ENCODE measurements at places on chromosomes 1 and 21. TPM values are rescaled to one million over a fixed set of nuclear protein-coding genes. Genes with fewer than 3 reads are reported as not detected.

The NLRP3 gene
- 1.2 TPM for polyA plus RNA-seq

The S100B gene
- 16.5 TPM for polyA plus RNA-seq

The SPRR2B gene
- not detected for polyA plus RNA-seq

The PANK4 gene
- polyA plus RNA-seq: 22.4 TPM

The OSCP1 gene
- 6.0 TPM for polyA plus RNA-seq

The PIK3R3 gene
- polyA plus RNA-seq: 19.8 TPM

The RNU1-1 gene
- not detected for polyA plus RNA-seq

The NUP210L gene
- 0.08 TPM for polyA plus RNA-seq

The THAP3 gene
- polyA plus RNA-seq: 15.3 TPM

The RIMS3 gene
- polyA plus RNA-seq: 0.73 TPM

The CELA3B gene
- polyA plus RNA-seq: not detected

The GUCA2B gene
- polyA plus RNA-seq: not detected

DNA sequence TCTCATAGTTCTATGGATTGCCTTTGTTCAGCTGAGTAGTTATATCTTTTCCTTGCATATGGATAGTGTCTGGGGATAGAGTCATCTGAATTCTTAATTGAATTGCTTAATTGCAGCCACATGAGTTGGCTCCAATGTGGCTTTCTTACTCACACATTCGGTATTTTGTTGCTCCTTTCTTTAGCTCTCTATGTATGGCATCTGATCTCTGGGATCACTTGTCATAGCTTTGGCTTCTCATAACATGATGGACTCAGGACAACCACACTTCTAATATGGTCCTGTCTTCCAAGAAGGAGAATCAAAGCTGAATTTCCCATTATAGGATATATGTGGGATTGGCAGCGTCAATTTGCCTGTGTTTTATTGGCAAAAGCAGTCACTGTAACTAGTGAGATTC, 716.2 kb downstream of the NCAM2 start:
- no peak for DNase-seq

GRCh38 chr1:165679282-165680036, 18.9 kb downstream of the ALDH9A1 start:
- DNase-seq: no peak

GRCh38 chr1:183418696-183419095, 516 bp upstream of the NMNAT2 start:
- DNase-seq: no peak

DNA sequence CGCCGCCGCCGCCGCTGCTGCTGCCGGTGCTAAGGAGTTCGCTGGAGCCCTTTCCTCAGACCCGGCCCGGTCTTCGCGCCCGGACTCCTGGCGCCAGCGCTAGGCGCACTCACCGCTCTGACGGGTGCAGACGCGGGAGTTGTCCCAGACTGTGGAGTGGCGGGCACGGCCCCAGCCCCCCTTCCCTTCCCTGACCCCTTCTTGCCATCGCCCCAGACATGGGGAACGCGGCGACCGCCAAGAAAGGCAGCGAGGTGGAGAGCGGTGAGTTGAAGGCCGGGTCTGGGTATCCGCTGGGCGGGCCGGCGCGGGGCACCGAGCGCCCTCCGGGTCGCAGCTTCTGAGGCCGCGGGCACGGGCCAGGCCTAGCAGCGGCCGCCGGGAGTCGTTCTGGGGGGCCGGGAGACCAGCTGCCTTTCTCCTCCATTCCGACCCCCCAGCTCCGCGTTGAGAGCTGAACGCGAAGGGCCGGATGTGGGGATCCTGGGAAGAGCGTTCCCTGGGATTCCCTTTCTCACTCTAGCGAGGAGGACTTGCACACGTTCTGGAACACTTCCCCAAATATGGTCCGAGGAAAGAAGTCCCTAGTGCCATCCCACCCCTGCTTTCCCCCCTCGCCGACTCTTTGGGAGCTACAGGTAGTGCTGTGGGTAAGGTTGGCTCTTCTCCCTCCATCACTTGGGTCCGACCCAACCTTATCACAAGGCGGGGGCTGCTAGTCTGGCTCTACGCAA, 65.8 kb upstream of the PRKACB start:
- DNase-seq: peak; percentile 90

GRCh38 chr1:238710697-238711096, 675.7 kb upstream of the CHRM3 start:
- no peak for DNase-seq

DNA sequence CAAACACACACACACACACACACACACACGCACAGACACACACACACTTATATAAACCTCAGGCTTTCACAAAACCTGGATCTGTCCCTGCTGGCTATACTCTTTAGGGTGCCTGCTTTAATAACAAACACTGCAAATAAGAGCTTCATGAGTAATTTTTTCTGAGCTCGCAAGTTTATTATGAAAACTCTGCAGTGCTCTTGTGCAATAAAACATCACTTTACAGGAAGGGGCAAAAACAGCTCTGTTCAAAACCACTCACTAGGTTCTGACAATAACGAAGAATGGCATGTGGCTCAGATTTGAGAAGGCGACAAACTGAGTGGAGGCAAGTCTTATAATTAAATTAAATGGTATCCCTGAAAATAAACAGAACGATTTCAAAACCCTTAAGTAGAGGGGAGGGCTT, 42.6 kb upstream of the CTPS1 start:
- DNase-seq: no peak

- DNase-seq: no peak
Observed at GRCh38 chr1:9573723-9574122, 15.0 kb upstream of the TMEM201 start.

DNA sequence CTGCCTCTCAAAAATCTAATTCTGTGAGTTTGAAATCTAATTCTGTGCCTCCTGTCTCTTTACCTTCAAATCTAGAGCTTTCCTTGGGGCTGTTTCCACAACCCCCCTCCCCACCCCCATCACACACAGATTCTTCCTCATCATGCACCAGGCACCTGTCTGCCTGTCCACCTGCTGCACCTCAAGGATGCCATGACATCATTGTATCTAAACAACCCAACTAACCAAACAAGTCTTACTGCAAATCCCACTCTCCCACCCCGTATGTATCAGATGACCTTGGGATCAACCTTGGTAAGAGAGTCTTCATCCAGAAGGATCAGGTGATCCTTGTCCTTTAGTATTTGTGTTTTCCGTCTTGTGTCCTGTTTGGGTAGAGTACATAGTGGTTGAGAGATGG, 102.7 kb upstream of the SIM2 start:
- no peak for DNase-seq

DNA sequence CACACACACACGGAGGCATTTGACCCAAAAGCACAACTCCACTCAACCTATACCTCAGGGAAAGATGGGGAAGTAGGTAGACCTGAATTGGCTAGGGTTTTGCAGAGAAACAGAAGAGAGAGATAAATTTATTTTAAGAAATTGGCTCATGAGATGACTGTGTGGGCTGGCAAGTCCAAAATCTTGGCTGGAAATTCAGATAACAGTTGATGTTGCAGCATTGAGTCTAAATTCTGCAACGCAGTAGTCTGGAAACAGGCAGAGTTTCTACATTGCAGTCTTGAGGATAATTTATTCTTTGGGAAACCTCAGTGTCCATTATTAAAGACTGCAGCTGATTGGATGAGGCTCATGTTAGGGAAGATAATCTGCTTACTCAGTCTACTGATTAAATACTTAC, 4.3 kb upstream of the LCE2B start:
- DNase-seq: no peak

- no peak for DNase-seq
Observed at GRCh38 chr1:170959385-170959784, 24.1 kb downstream of the MROH9 start.

DNA sequence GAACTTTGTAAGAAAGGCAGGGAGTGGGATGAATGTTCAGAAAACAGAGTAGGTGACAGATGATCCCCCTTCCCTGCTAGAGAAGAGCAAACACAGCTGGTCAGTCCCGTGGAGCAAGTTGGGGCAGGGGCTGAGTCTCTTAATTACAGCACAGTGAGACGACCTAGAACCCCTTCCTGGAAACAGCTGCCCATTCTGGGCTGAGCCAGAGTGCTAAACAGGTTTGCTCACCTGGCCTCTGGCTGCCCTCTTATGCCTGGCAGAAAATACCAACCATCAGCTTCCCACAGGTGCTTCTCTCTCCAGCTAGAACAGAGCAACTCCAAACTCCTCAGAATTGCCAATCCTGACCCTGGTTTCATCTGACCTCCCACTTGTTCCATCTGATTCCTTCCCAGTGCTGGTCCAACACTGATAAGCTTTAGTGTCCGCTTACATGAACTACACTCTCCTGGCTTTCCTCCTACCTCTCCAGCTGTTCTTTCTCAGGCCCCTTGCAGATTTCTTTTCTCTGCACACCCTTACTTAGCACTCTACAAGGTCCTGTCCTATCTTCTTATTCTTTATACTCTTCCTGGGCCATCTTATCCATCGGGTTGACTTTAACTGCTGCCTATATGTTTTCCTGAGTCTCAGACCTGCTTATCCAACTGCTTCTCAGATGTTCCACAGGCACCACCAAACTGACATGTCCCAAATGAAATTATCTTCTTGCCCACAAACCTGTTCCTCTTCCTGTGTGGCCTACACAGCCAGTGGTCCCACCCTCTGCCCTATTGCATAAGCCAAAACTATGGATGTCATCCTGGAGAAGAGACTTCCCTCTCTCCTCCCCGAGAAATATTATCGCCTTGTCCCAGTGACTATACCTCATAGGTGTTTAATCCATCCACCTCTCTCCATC, 22.6 kb upstream of the COL9A2 start:
- no peak for DNase-seq

GRCh38 chr1:201551877-201552731, 13.2 kb downstream of the NAV1 start:
- DNase-seq: no peak

GRCh38 chr1:12597792-12598191, 20.2 kb downstream of the DHRS3 start:
- no peak for DNase-seq

- no peak for DNase-seq
Observed at GRCh38 chr1:60547821-60548220, 474.3 kb upstream of the C1orf87 start.

- no peak for DNase-seq
Observed at GRCh38 chr1:162279136-162279498, 97.5 kb downstream of the SPATA46 start.

DNA sequence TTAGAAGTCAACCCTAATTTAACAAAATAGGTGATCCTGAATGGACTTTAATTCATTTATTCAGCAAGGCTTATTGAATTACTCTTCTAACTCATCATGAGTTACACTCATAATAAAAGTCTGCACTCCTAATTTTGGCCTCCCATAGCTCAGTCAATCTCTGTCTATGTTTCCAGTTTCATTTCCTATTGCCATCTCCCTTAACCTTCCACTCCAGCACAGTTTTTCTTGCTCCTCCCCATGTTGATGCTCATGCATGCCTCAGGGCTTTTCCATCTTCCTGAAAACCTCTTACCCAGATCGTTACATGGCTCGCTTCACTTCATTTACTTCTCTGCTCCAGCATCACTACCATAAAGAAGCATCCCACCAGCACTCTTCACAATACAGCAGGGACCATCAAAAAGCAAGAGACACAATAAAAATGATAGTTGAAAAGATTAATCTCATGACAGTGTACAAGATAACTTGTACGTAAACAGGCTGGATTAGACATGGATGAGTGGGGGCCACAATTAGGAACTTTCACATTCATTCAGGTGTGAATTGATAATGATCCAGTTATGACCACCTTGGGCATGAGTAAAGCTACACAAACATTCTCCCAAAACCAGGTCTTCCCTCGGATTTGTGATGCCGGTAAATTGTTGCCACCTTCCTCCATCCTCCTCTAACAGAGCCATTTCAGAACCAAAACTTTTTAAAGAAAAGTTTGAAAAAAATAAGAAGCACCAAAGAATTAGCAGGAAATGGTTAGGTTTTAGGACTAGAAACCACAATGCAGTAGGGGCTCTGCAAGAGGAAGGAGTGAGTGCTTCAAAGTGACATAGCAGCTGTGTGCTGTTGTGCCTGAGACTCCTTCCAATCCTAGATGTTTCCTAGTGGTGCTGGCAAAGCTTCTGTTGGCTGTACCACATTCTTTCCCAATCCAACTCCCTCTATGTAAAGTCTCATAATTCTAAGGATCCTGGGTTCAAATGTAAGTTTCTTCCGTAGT, 89.8 kb downstream of the OLFML2B start:
- DNase-seq: no peak

DNA sequence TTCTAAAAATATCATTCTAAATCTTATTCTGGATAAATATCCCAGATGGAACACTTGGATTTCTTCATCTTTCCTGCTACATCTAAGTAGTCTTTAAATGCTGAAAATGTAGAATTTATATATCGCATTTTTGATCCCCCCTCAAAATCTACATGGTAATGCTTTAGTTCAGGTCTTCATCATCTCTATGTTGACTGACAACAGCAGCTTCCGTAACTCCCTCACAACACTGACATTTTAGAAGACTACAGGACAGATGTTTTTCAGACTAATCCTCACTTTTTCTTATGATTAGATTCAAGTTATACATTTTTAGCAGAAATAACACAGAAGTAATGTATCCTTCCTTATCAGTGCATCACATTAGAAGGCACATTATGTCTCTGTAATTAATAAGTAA, 336.5 kb downstream of the LMO4 start:
- no peak for DNase-seq

- DNase-seq: no peak
Observed at GRCh38 chr1:230350208-230350921, 75.8 kb downstream of the PGBD5 start.

DNA sequence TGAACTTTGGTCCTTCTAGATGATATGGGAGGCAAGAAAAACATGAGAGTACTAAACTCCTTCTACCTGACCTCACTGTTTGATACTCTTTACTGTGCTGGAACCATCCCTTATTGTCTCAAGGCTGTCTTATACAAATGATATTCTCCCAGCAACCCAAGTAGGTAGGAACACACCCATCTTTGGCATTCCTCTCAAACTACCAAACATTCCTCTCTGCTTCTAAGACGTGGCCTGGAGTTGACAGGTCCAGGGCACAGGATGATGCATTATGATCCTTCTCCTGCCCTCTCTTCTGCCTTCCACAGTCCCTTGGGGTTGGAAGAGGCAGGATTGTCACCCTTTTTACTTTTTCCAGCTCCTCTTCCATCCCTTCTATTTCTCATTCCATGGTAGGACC, 90.5 kb downstream of the SPATA17 start:
- DNase-seq: no peak

DNA sequence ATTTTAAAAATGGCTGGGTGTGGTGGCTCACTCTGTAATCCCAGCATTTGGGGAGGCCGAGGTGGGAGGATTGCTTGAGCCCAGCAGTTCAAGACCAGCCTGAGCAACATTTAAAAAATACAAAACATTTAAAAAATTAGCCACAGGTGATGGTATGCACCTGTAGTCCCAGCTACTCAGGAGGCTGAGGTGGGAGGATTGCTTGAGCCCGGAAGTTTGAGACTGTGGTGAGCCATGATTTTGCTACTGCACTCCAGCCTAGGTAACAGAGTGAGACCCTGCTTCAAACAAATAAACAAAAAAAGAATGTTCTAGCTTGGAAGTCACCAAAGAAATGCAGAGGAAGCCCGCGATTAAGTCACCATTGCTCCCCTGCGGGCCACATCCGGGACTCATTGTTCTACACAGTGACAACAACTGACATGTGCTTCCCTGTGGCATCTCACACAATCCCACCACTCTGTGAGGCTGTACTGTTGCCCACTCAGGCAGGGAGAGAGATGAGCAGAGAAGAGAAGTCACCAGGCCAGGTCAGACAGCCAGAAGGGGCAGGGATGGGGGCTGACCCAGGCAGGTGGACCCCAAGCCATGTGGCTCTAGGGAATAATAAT, 18.4 kb upstream of the SPATC1L start:
- no peak for DNase-seq

- no peak for DNase-seq
Observed at GRCh38 chr1:160910170-160910750, 25.3 kb upstream of the ITLN1 start.

Data from muscle of back (tissue), 13 donors.